ENCODE measurements at places on chromosomes 6 and 20. TPM values are rescaled to one million over a fixed set of nuclear protein-coding genes. Genes with fewer than 3 reads are reported as not detected.

LCA5 gene
- 8.3 TPM for total RNA-seq

GRCh38 chr6:38152620-38153019 lies 333.1 kb downstream of the ZFAND3 start:
- no peak for DNase-seq

GRCh38 chr6:142637624-142638351 lies 307.2 kb downstream of the HIVEP2 start:
- peak; percentile 35 for DNase-seq

DNA sequence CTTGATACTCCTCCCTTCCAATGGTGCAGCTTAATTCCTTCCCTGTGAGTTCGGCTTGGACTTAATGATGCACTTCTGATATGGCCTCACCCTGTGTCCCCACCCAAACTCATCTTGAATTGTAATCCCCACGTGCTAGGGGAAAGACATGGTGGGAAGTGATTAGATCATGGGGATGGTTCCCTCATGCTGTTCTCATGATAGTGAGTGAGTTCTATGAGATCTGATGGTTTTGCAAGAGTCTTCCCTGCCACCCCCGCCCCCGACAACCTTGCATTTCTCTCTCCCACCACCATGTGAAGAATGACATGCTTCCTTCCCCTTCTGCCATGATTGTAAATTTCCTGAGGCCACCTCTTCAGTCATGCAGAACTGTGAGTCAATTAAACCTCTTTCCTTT lies 50.3 kb upstream of the HLA-G start:
- peak; percentile 39 for DNase-seq

GRCh38 chr6:44072959-44073611 lies 54.2 kb downstream of the MRPL14 start:
- DNase-seq, result peak; percentile 65

DNA sequence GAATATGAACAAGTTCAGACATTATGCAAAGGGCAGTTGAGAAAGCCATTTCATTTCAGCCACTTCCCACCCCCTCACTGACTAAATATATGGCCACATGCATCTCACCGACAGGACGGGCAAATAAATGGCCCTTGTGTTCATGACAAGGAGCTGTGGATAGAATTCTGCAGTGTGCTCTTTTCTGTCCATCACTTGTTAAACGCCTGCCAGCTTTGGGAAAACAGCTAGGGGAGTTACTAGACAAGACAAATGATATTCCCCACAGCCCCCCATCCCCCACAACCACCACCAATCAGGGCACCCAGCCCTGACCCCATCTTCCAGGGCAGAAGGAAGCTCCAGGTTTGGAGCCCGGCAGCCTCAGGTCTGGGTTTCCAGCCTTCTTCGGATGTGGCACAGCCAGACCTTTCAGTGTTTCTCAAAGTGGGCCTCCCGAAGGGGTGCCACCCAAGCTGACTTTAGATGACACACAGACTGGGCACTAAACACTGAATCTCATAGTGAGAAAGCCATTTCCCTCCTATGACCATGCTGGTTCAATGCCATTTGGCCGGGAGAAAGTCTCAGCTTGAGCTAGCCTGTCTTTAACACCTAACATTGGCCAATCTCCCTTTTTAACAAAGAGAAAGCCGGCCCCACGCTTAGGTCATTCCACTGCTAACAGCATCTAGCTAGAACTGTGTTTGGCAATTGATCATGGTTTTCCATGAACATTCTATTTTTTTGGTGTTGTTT lies 4.0 kb upstream of the RIPOR3 start:
- no peak for DNase-seq

MYLK4 gene
- total RNA-seq, result 0.52 TPM

GSTA2 gene
- total RNA-seq, result not detected

CST7 gene
- not detected for total RNA-seq

TNF gene
- total RNA-seq, result 7.8 TPM

DNA sequence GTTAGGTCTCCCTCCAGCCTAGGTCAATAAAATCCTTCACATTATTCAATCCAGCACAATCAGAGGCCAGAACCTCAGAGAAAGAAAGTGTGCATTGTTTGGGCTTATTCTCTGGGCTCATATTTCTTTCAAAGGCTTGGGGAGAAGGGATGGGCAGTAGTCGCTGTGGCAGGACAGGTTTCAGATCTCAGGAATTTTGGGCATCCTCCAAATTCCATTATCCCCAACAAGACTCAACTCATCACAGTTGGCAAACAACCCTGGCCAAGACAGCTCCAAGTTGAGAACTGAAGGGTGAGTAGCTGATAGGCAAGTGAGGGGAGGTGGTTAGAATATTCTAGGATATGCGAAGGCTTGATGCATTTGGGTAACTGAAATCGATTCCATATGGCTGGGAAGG lies 27.2 kb upstream of the CHD6 start:
- no peak for DNase-seq

DNA sequence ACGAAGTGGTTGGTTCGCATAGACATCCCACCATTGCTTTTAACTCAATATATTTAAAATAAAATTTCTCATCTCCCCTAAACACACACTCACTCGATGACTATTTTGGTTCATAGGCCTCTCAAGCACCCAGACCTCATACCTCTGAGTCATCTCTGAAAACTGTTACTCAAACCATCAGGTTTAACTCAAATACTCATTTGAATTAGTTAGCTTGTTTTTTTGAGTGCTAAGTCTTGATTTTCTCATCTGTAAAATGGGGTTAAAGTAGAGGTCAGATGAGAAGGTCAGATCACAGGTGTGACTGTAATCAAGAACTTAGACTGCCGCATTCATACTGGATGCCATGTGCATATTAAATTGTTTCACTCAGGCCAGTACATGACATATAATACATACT lies 243.9 kb upstream of the TENT5A start:
- peak; percentile 90 for DNase-seq

- no peak for DNase-seq
Measured at GRCh38 chr6:32168807-32169591, 4.6 kb downstream of the EGFL8 start.

GRCh38 chr6:118953391-118953790 lies 18.4 kb upstream of the MCM9 start:
- no peak for DNase-seq

DNA sequence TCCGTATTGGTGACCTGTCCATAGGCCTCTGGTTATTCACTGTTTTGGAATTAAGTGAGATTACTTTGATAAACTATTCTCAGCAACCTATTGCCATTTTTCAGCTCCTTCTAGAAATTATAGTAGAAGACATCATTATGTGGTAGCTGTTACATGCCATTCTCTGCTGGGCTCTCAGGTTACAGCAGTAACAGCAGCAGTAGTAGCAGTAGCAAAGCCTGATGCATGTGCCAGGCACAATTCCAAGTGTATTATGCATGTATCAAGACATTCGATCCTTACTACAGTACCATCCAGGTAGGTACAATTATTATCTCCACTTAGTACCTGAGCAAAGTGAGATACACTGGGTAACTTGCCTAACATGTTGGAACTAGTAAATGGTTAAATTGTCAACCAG lies 74.3 kb downstream of the RPS12 start:
- DNase-seq, result no peak

- DNase-seq, result no peak
Measured at GRCh38 chr20:17314264-17314663, 87.4 kb downstream of the PCSK2 start.

- DNase-seq, result no peak
Measured at GRCh38 chr20:64079273-64080012, at the start of gene RGS19. Gene RGS19 (minus strand): TSS chr20:64079518. CDS start chr20:64076886, 2,632 bp downstream.

Data from renal cortical epithelial cell (primary cell).